ENCODE measurements at places on chromosomes 5 and 9.

DNA sequence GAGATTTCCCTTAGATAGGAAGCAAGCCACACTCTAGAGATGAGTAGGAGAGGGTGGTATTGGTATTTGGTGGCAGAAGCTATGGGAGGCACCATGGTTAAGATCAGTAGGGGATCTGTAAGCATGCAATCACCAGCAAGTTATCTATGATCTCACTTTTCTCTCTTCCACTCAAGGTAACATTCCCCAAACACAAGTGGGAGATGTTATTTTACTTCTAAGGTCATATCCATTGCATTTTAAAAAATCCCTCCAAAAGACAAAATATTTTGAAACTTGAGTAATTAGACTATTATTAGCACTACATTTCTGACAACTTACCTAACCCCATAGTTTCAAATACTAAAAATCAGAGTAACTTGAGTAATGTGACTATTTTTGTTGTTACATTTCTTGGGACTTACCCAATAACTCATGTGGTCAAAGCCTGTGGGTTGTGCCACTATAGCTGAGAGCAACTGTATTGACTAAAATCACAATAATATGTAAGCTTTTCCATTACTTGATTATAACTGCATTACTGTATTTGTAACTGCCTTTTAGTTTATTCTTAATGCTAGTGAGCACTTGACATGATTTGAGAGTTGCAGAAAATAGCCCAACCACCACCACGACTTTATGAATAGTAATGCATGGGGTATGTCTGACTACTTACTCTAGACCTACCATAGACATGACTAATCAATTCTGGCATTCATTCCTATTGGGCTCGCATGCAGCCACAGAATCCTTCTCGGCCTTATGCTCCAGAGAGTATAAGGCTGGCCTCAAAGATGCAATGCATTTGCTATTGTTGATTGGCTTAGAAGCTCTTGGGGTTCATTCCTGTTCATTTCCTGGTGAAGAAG lies 264.7 kb downstream of the TRIM32 start:
- no peak for DNase-seq

GRCh38 chr5:133081703-133082102 lies 29.9 kb downstream of the HSPA4 start:
- DNase-seq = no peak

DNA sequence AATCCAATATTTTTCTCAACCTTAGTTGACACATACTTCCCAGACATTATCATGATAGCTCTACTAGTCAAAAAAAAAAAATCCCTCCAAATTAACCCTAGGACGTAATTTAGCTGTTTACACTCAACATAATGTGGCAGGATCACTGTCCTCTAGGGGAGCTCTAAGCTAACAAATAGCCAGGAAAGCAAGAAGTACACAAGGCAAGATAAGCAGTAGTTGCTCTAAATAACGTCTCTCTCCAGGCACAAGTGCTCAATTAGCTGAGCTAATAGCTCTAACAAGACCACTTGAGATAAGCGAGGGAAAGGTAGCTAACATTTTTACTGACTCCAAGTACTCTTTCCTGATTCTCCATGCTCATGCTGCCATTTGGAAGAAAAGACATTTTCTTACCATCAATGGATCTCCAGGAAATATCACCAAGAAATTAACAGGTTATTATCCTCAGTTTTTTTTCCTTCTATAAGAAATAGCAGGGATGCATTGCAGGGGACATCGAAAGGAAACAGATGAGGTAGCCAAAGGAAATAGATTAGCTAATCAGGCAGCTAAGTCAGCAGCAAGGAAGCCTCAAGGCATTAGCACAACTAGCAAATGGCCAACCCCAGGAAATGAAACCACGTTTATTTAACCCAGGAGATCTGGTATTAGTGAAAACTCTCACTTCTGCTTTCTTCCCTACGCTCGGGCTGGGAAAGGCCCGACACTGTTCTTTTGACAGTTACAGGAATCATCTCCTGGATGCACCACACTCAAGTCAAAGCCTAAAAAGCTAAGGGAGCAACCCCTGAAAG lies 614.1 kb downstream of the PTPRD start:
- DNase-seq = no peak

DNA sequence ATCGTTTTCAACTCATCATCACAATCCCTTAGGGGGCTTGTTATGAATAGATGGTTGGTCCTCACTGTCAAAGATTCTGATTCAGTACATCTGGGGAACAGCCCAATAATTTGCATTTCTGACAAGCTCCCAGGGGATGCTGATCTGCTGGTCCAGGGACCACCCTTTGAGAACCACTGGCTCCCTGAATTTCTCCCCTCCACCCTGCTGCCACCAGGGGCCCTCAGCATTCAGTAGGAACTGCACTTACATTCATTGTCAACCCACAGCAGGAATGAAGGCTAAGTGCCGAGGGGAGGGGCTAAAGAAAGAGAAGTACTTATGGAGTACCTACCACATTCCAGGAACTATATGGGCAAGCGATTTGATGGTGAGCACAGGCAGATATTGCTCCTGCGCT lies 85.9 kb downstream of the BOD1 start:
- DNase-seq = no peak

DNA sequence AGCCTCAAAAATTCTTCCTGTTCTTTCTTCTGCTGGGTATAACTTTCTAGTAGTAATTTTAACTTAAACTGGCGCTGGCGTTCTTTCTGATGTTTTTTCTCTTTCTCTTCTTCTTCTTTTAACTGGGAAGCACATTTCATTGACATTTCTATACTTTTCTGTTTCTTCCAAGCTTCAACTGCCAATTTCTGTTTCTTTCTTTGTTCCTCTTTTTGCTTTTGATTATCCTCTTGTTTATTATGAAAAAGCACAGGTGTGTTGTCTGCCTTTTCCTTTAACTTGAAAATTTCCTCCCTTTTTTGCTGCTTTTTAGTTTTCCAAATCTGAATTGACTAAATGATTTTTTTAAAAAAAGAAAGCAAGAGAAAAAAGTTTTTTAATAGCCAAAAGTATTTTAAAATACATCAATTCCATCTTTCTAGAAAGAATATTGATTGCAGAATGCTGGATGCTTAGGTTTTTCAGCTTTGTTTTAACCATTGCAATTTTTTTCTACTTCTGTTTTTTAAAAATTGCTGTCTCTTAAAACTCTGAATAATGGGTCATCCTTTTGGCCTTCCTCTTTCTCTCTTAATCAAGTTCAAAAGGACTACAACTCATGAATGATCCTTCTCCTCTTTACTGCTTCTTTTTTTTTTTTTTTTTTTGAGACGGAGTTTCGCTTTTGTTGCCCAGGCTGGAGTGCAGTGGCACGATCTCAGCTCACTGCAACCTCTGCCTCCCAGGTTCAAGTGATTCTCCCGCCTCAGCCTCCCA lies 8.8 kb upstream of the PGGT1B start:
- DNase-seq = no peak

DNA sequence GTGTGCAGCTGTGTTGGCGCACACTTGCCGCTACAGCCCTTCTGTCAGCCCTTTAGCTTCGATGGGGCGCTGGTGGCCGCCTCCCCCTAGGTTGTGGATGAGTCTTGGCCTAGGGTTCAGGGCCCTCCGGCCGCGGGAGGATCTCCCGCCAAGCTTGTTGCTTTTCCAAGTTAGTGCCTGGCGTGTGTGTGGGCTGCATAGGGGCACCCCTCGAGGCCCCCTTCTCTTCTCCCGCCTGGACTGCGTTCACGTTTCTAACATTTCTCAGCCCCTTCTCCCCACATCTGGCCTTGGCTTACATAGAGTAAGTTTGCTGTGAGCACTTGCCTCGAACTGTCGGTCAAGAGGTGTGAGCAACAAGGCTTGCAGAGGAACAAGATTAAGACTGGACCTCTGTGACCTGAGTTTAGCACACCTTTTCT lies 413 bp upstream of the OXCT1 start:
- DNase-seq = no peak

GRCh38 chr5:145316282-145316681 lies 518.9 kb downstream of the PRELID2 start:
- no peak for DNase-seq

GRCh38 chr9:116632990-116633838 lies 53.9 kb upstream of the TRIM32 start:
- no peak for DNase-seq

DNA sequence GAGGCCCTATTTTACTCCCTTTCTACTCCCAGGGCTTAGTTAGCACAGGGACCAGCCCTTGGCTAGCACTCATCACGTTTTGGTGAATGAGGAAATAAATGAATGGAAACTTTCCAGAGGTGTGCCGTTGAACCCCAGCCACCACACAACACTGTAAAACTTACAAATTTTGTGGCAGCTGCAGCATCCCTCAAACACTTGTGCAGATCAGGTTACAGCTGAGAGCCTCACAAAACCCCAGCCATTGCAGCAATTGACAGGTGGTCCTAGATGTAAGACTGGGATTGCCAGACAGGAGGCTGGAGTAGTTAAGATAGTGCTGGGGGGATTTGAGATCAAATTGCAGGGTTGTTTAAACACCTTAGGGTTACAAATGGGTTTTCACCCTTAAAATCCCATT lies 482.2 kb upstream of the KIF2A start:
- DNase-seq = no peak

DNA sequence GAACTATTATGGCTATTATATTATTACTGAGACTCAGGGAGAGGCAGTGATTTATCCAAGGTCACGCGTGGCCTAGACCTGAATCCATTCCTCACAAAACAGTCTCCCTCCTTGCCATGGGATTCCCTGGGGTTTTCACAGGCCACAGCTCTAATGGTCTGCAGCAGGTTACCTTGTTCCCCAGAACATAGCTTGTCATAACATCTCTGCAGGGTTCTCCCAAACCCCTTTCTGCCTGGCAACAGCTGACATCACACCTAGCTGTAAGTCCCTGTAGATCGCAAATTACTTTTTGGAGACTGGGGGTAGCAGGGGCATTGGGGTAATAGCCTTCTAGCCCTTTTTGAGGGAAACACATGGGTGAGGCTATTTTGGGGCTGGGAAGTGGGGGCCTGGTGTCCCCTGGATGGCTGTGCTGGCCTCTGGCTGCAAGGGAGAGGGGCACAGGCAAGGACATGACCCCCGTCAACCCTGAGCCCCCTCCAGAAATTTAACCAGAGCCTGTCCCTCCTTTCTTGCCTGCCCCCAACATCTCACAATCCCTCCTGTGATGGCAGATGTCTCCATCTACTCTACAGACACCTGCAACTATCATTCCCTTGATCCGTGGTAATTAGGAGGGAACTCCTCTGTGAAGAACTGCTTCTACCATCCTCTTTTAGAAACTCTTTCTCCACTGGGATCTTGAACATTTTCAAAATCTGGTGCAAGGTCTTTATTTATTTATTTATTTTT lies 1.3 kb downstream of the CD74 start:
- DNase-seq = no peak

DNA sequence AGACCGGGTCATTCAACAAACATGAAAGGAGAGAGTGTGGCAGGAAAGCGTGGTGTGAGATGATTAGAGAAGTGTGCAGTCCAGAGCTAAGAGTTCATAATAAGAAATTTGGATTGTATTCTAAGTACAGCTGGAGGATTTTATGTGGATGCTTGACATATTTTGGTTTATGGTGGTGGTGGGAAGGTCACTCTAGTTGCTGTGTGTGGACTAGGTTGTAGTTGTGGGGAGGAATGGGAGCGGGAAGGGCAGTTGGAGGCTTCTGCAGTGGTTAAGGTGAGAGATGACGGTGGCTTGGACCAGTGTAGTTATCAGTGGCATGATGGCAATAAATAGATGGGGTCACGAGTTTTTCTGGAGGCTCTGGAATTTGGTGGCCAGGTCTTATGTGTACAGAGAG lies 45.7 kb upstream of the GPR151 start:
- DNase-seq = no peak

GRCh38 chr5:132677191-132677590 lies 3.4 kb downstream of the IL4 start:
- no peak for DNase-seq

Data from activated naive CD4-positive, alpha-beta T cell (primary cell).